Stimulated activated CD4-positive, alpha-beta T cell treated with anti-CD3 and anti-CD28 coated beads, Interleukin-12 subunit alpha, Interleukin-12 subunit beta, amount 100 ng/mL, for 24 hours (primary cell): ENCODE measurements at places on chromosomes 4 and X.

GRCh38 chr4:166182145-166182544 is 309.1 kb downstream of the TLL1 start:
- no peak for DNase-seq

- no peak for DNase-seq
Observed at GRCh38 chr4:104352211-104352610, 142.5 kb downstream of the CXXC4 start.

DNA sequence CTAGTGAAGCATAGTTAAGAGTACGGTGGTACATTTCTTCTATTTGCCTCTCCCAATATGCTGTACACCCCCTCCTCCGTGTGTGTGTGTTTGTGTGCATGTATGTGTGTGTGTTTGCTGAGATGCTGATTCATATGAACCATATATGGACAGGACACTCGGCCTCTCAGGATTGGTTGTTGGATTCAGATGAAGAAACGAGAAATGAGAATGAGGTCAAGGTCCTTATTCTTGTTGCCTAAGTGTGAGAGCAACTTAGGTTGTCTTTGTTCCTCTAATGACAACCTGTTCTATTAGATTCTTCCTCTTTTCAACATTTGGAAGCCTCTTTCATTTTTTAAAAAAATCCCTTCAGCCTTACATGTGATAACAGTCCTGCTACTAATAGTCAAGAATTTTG is 1387.6 kb downstream of the STIM2 start:
- DNase-seq, result no peak

- DNase-seq, result no peak
Observed at GRCh38 chrX:43166874-43167273, 388.9 kb upstream of the PPP1R2C start.

DNA sequence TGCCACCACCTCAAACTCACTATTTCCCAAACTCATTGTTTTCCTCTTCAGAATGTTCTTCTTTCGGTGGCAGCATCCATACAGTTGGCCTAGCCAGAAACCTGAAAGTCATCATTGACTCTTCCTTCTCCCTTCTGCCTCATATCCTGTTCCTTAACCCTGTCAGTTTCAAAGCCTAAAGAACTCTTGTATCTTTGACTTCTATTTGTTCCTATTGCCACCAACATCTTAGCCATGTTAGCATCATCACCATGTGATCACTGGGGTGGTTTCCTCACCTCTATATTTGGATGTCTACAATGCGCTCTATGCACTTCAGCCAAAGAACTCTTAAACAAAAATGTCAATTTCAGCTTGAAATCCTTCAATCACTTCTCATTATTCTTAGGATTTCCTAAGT is 29.0 kb downstream of the DDX60L start:
- DNase-seq, result no peak

DNA sequence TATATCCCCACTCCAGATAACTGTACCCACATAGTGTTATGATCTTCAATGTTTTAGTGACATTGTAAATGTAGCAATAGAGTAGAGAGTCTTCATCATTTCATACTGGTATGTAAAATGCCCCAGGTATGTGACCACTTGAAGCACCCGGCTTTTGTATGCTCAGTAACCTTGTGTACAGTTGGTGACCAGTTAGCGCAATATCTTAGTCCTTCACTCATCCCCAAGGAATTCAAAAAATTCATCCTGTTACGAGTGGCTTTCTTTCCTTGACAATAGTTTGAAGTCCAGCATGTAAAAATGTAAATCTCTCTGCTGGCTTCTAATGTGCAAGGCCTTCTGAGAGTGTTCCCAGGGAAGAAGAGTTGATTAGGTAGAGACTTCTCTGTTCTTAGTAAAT is 145.6 kb downstream of the ARX start:
- DNase-seq, result no peak

DNA sequence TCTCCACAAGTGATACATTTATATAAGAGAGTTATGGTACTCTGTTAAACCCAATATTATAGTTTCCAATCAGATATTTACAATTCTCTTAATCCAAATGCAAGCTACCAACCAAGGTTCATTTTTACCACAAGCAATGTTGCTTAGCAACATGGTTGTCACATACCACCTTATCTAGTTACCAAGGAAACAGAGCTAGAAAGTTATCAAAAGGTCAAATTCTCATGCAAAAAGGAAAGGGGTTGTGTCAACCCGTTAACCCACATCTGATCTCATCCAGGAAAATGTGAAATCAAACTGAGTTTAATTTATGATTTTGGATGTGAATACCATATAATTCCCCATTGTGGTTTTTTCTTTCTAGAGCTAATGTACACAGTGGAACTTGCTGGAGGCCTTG is 274.1 kb upstream of the MAGEB2 start:
- DNase-seq, result no peak

DNA sequence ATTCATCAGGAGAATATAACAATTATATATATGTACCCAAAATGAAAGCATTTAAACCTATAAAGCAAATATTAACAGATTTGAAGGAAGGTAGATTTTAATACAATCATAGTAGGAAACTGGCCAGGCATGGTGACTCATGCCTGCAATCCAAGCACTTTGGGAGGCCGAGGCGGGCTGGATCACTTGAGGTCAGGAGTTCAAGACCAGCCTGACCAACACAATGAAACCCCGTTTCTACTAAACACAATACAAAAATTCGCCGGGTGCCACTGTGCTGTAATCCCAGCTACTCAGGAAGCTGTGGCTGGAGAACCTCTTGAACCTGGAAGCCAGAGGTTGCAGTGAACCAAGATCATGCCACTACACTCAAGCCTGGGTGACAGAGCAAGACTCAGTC is 118.3 kb downstream of the KCNIP4 start:
- no peak for DNase-seq

GRCh38 chr4:128267745-128268144 is 19.9 kb downstream of the PGRMC2 start:
- DNase-seq, result no peak

GRCh38 chr4:7322166-7322991 is 112.4 kb downstream of the PSAPL1 start:
- no peak for DNase-seq

- DNase-seq, result no peak
Observed at GRCh38 chr4:1775731-1776500, 17.2 kb upstream of the FGFR3 start.

DNA sequence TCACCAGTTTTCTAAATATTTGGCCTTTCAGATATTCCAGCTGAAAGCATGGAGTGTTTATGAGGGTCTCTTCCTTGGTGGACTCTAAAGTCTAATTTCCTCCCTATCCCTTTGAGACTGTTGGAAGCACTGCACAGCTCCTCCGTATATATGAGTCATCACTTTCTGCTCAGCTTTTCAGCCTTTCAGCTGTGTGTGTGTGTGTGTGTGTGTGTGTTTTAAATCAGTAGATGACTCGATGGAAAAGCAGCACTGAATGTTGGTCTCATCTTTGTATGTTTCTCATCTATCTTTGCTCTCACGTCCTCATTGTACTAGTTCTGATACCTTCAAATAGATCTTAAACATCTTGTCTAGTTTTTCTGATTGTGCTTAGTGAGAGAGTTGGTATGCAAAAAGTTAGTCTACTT is 81.6 kb downstream of the ZFX start:
- no peak for DNase-seq

DNA sequence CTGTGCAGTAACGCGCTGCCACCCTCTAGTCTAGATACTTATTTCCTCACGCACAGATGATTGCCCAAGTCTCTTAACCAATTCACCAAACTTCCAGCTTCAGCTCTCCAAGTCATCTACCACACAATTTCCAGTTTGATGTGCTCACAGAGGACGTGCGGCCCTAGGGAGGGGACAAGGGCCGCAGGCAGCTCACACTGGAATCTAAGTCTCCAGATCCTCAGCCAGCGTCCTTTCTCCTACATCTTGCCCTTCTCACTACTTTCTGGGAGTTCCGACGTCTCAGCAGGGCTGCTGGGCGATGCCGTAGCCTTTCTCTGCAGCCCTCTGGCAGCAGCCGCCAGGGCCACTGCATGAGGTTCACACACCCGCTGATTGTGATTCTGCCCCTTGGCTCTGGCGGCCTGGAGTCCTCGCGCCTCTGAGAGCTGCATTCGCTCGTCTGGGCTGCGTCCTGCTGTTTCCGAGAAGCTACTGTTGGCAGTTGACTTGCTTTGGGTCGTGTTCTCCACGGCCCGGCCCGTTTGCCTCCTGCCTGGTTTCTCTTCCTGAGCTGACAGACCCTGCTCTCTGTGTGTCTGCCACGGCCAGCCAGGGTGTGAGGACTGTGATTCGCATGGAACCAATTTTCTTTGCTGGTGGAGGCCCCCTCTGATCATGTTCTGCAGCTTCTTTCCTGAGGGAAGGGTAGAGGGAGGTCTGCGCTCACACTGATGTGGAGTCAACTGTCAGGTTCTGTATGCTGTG is 14.1 kb upstream of the TMEM131L start:
- DNase-seq, result no peak

DNA sequence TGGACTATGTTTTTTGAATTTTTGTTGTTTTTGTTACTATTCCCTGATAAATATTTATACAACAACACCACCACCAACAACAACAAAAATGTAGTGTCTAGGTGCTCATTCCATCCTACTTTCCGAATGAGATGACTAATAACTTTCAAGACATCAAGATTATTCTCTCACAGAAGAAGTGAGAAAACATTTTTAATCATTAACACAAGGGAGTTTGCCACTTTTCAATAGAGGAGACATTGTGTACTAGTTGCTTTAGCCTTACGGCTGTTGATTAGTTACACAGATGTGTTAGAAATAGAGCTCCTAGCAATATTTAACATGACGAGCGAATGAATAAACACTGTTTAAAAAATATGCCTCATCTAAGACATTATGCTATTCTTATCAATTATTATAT is 898.8 kb downstream of the C4orf33 start:
- no peak for DNase-seq

DNA sequence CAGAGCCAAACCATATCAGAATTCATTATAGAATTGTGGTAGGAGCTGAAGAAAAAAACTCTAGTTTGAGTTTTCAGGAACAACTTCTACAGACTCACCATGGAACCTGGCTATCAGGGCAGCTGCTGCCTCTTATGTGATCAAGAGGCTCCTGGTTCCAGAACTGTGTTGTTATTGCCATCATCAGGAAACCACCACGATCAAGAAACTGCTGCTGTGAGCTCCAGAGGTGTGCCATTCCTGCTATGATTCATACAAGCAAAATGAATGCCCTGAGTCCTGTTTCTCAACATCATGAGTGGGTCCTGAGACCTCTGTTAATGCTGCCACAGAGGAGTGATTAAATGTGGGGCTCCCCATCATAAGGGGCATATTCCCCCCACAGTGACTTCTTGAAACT is 43.7 kb downstream of the TASL start:
- no peak for DNase-seq

DNA sequence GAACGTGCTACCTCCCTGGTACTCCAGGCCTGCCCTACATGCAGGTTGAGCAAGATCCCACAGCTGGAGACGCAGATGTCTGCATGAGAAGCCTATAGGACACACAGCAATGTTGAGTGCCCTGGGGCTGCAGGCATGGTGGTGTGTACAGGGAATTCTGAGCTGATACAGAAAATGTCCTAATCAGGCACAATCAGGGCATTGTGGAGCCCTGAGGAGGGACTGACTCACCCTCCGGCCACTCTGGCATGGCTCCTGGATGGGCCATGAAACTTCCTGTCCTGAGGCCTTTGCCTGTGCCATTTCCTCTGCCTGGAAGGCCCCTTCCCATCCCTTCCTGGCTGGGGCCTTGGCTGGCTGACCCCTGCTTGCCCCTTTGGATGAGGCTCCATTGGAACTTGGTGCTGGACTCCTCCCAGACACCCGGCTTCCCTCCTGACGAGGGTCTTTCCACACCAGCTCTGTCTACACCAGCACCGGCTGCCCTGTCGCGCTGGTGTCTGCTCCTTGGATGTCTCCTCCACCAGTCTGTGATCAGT is 16.7 kb upstream of the AFAP1 start:
- DNase-seq, result no peak

GRCh38 chr4:44720371-44720770 is 6.0 kb downstream of the GNPDA2 start:
- DNase-seq, result no peak

DNA sequence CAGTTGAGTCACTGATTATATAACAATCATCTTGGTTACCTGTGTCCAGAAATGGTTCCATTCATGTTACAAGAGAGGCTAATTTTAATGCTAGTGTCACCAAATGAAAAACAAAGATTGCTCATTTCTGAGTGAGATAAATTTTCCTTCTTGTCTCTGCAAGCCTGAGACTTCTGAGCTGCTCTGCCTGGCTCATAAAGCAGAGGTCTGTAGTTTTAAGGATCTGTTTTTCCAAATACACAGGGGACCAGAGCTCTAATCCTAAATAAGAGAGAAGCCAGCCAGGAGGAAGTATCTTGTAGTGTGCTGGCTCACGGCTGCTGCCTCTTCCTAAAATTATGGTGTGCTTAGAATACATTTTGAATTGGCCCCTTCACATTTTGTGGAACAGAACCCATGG is 42.6 kb downstream of the CLDN34 start:
- no peak for DNase-seq

- DNase-seq, result no peak
Observed at GRCh38 chr4:100936661-100937375, 410.5 kb downstream of the PPP3CA start.

DNA sequence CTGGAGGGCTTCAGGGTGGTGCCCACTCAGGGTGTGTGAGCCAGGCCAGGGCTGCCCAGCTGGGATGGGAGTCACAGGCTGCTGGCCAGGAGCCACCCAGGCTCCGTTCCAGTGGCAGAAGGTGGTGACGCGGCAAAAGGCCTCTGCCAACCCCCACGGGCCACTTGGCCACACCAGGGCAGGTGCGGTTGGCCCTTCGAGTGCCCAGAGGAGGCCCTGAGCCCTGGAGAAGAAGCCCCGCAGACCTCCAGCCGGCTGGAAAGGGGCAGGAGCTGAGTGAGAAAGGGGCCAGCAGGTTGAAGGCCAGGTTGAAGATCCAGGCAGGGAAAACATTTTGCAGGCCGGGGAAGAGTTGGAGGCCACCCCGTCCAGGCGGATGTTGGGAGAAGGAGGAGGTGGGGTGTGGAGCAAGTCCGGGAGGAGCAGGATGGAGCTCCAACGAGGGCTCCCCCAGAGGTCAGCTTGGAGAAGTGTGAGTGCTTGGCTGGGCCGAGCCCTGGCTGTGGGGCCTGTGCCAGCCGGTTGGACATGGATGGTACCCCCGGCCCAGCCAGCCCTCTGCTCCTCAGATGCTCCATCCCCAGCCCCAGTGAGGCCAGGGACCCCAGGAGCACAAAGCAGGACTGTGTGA is 2.8 kb upstream of the CPLX1 start:
- DNase-seq, result no peak

DNA sequence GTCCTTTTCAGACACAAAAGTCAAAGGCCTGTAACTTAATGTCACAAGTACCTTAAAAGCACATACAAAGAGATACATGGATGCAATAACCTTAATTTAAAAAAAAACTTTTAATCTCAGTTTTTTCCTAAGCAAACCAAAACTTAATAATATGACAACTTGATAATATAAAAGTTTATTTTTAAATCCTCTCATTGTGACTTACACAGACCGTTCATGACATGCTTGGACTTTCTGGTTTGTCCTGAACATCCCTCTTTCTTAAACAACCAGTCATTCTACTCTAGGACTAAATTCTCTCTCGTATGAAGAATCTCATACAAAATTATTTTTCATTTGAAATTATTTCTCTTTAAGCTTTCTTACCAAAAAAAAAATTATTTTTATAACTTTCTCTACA is 43.1 kb upstream of the CYP2U1 start:
- DNase-seq, result no peak
